ENCODE measurements at places on chromosomes 1 and 21.

DNA sequence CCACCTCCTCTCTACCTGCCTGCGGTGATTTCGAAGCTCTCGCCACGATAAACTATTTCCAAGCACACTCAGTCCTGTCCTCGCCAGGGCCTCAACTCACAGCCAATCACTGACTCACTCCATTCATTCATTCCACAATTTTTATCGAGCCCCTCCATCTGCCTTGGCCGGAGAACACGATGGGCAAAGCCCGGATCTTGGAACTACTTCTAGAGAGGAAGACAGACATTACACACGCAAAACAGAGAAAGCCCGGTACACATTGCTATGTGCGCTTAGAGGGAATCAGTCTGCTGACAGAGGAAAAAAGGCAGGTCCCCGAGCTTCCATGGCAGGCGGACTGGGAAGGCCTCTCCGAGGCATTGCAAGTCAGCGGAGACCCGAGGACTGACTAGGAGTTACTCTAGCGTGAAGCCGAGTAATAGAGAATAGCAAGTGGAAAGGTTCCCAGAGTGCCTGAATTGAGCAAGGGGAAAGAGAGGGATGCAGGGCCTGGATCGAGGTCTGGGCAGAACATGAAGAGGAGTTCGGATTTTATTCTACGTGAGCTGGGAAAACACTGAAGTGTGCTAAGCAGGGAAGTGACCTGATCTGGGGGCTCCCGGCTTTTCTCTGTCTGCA, 54.2 kb upstream of the DNAJC6 start:
- DNase-seq, result no peak

DNA sequence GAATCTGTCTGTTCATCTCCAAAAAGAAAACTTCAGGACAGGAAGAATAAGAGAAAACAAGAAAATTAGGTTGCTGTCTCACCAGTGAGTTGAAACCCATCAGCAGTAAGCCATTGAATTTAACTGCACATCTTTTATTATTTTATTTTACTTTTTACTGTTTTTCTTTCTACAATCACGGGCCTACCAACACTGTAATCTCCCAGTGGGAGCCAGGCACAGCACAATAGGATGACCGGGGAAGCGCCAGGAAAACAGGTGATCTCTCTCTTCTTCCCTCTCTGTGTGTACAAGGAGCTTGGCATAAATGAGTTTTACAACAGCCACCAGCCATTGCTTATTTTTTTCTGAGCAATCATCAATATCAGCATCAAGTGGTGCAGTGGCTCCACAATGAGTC, 113.1 kb upstream of the ESRRG start:
- no peak for DNase-seq

GRCh38 chr1:23370709-23371584, 1.3 kb upstream of the ZNF436 start:
- no peak for DNase-seq

DNA sequence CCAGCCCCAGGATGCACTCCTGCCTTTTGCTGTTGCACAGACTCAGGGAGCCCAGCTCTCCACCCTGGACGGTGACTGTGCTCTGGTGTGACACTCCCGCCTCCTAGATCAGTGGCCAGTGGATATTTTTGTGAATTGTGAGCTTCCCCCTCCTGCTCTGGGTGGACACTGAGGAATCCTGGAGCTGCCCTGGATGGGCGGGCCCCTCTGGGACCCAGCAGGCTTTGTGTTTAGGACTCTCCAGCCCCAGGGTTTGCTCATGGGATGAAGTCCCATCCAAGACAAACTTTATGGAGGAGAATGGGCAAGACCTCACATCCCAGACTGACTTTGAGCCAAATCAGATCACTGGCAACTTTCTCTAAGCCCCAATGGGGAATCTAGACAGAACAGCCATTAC, 16.1 kb downstream of the SLC6A9 start:
- DNase-seq, result no peak

- no peak for DNase-seq
Measured at GRCh38 chr21:34128124-34128523, 54.7 kb downstream of the MRPS6 start.

- DNase-seq, result no peak
Measured at GRCh38 chr1:182299728-182300616, 91.6 kb downstream of the GLUL start.

GRCh38 chr1:37100310-37100709, 66.0 kb upstream of the GRIK3 start:
- no peak for DNase-seq

- no peak for DNase-seq
Measured at GRCh38 chr1:185568155-185569123, 165.8 kb upstream of the HMCN1 start.

DNA sequence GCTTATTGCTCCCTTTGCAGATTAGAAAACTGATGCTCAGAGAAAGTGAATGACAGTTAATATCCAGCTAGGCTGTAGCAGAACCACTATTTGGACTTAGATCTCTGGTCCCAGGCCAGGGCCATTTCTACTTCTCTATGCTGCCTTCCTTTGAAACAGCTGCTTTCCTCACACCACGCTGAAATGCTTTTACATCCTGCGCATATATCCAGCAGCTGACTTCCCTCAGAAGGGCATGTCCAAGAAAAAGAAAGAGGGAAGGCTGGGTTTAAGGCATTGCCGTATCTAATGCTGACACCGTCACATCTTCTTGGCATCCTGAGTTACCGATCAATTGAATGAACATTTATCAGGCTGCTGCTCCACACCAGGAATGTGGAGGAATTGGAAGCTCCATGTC, 122.4 kb downstream of the UBE2U start:
- DNase-seq, result no peak

DNA sequence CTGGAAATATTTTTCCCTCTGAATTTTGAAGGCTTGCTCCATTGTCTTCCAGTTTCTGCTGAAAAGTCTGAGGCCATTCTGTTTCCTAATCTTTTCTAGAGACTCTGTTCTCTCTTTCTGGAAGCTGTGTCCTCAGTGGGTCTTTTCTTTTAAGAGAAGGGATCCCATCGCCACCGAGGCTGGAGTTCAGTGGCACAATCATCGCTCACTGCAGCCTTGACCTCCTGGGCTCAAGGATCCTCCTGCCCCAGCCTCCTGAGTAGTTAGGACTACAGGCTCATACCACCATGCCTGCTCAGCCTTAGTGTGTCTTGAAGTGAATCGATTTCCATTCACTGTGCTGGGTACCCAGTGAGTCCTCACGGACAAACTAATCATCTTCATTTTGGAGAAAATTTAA, 9.6 kb upstream of the LRP8 start:
- DNase-seq, result no peak

DNA sequence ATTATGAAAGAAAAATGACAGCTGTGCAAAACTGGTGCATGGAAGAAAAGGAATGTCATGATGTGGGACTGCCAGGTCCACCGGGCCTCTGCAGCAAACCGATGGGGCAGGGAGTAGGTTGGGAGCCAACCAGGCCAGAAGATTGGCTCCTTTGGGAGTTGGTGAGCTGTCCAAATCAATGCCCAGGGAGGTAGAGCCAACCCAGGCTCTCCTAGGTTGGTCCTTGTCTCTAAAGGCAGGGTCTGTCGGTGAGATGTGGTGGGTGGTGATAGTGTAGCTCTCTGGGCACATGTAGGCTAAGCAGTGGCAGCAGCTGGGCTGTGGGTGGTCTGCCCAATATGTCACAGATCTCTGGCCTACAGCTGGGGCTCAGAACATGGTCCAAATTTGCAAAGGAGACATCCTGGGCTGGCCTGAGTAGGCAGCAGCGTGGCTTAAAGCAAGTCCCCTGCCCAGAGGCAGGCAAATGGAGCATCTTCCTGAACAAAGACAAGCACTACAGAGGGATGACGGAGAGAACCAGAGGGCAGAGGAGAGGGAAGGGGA, 61.2 kb upstream of the PRDX6 start:
- no peak for DNase-seq

GRCh38 chr21:15255261-15255660, 190.5 kb upstream of the NRIP1 start:
- no peak for DNase-seq

GRCh38 chr1:66576645-66577044, 42.7 kb downstream of the SGIP1 start:
- no peak for DNase-seq

GRCh38 chr1:18798946-18799345, 60.5 kb downstream of the TAS1R2 start:
- DNase-seq, result no peak

DNA sequence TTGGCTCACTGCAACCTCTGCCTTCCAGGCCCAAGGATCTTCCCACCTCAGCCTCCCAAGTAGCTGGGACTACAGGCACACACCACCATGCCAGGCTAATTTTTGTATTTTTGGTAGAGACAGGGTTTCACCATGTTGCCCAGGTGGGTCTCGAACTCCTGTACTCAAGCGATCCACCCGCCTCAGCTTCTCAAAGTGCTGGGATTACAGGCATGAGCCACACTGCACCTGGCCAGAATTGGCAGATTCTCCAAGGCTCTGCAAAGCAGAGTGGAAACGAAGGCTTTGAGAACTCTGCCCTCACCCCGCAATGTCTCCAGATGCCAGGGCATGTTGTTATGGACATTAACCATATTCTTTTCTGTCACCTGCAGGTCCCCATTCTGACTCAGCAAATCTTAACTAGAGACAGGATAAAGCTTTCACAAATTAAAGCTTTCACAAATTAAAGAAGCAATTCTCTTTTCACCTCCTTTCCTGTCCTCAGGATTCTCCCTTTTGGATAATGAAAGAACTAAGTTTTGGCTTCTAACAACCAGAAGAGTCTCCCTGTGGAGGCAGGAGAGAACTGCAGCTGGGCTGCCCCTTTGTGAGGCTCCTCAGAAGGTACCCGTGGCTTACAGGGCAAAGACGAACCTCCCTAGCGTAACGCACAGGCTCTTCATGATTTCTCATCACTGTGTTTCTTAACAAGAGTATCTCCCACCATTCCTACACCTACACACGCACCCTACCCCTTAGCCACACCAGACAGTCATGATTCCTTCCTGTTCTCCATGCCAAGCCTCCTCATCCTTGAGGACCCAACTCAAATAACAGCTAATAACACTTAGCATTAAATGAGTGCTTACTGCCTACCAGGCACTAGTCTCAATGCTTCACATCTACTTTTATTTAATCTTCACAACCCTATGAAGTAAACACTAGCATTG, 29.8 kb downstream of the GPA33 start:
- DNase-seq, result no peak

GRCh38 chr1:71101839-71102376, 21.1 kb upstream of the ZRANB2 start:
- DNase-seq, result no peak

DNA sequence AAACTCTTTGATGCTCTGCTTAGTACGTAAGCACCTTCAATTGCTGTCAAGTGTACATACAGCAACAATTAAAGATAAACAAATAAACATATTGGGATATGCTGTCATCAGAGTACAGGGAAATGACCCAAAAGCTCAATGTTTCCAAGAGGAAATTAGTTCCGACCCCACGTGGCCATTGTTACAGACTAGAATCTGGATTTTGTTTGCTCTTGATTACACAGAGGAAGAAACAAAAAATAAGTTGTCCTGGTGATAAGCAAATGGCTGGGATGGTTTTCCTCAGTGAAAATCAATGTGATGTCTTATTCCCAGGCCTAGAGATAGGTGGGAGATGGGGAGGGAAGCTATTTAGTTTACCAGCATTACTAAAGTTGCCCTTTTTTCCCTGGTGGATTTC, 113.0 kb upstream of the UBE2U start:
- DNase-seq, result no peak

DNA sequence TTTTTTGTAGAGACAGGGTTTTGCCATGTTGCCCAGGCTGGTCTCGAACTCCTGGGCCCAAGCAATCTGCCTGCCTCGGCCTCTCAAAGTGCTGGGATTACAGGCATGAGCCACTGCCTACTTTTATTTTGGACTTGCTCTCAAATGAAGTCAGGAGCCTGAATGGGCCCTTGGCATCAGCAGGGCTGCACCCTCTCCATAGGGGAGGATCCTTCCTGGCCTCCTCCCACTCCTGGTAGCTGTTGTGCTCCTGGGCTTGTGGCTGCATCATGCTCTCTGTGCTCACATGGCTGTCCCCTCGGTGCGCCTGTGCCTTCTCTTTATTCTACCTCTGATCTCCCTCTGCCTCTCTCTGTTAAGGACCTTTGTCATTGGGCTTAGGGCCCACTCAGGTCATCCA, 46.4 kb upstream of the DISP3 start:
- DNase-seq, result no peak

DNA sequence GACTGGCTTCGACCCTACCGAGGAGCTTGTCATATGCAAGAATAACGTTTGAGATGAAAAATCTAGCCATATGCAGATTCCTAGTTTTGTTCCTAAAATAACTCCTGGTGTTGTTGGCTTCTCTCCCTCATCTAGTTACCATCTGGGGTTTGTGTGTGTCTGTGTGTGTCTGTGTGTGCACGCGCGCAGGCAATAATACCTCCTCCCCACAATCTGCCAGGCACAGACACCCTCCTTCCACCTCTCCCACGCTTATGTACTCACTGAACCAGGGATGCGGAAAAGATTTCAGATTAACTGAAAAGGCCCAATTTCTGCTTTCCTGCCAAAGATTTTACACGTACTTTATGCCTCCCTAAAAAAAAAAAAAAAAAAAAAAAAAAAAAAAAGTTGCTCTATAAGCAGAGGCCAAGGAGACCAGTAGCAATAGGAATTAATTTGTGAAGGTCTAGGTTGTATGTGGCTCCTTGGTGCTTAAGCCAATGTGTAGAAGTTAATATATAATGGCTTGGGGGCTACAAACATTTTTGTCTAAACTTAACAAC, 452.7 kb downstream of the NUF2 start:
- DNase-seq, result no peak

GRCh38 chr1:61230523-61230922, 148.2 kb downstream of the NFIA start:
- no peak for DNase-seq

All from stimulated activated CD4-positive, alpha-beta T cell treated with anti-CD3 and anti-CD28 coated beads, Interleukin-4, amount 100 ng/mL, for 48 hours (primary cell).